Effector CD4-positive, alpha-beta T cell (primary cell): ENCODE measurements at places on chromosomes 3 and 15.
A peak's percentile ranks its signal among the peaks of the same experiment; 100 is the strongest.

DNA sequence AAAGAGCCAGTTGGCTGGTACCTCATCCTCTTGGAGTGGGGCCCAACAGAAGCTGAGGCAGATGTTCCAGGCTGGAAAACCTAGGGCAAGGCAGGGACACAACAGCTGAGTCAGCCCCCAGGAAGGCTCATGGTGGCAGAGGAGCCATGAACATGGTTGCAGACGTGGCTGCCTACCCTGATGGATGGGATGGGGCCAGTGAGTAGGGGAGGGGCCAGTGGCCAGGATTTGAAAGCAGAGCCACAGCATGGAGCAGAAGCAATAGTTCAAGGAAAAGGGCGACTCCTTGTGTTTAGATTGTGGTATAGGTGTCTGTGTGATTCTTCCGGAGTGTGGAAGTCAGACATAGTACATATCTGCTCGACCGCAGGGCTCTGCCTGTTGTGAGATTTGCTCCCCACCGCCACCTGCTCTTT lies 24.2 kb downstream of the PXYLP1 start:
- peak; percentile 16 for DNase-seq

DNA sequence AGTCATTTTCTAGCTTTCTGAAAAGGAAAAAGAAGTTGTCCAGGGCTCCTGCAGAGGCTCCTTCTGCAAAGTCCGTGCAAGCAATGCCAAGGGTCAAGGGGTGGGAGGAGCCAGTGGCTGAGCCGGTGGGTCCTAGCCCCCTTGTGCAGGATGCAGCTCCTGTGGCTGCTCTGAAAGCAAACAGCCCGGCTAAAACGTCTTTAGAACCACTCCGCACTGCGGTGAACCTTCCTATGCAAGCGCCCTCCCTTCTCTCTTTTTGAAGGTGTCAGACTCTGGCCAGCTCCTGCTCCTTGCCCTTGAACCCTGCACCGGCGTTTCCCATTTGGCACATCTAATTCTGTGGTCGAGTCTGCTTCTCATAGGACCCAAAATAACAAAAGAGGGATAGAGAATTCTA lies 183.1 kb downstream of the UACA start:
- no peak for DNase-seq

DNA sequence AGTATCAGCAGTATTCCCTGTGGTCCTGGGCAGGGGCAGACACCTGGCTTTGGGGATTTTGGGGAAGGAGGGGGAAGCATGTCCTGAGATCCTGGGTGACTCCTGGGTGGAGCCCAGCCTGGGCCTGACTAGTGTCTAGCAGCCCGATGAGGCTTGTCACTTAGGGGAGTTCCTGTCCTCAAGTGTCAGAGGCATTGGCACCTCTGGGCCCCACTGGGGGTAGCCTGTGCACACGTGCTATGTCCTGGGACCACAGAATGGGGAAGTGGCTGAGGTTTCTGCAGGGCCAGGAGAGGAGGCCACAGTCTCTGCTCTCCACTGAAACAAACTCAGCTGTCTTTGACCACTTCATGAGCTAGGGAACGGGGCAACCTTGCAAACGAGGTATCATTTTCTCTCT lies 31.5 kb upstream of the ADCY5 start:
- DNase-seq: no peak

- no peak for DNase-seq
Measured at GRCh38 chr15:58918239-58918638, 15.2 kb downstream of the SLTM start.

GRCh38 chr3:43334976-43335375 lies 48.6 kb downstream of the SNRK start:
- DNase-seq: no peak

DNA sequence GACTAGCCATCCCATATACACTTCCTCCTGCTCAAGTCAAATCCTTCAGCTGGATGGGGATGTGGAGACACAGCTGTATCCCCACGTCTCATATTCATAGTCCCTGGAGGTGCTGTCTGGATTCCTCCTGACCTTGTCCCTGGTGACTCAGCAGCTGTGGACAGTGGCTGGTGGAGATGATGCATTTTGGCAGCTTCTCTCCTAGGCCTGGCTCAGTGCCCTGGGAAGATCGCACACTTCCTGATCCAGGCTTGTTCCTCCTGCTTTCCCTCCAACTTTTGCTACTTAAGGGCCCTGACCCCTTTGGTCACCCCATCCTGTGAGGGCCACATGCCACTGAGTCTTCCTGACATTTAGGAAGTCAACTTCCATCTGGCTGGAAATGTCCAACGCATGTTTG lies 44.4 kb downstream of the ADAMTSL3 start:
- DNase-seq: no peak

DNA sequence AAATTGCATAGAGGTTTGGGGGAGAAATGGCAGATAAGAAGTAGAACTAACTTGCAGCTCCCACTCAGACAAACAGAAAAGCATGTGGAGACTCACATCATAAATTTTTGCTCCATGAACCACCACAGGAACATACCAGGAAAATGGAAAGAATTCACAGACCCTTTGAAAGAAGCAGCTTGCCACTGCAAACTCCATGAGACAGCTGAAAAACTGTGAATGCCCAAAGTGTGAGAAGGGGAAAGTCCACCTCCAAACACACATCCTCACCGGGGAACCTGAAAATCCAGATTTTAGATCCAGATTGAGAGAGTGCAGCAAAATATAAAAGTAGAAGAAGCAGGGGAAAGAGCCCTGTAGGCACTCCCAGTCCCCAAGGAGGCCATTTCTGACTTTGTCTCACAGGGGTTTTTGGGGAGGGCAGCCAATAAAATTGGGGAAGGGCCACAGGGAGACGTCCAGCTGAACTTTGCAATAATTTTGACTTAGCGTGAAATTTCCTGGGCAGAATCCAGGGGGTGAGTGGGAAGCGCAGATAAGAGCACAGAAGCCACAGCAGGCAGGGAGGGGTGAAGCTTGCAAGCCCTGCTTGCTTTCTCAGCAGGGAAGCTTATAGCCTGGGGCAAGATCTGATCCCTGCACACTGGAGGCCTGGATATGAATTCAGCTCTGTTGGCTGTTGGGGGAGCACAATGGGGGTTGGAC lies 183.4 kb upstream of the UBE2E2 start:
- no peak for DNase-seq

GRCh38 chr15:64930778-64931371 lies 19.2 kb downstream of the ANKDD1A start:
- DNase-seq: no peak

GRCh38 chr15:68379759-68380290 lies 52.1 kb downstream of the ITGA11 start:
- no peak for DNase-seq

DNA sequence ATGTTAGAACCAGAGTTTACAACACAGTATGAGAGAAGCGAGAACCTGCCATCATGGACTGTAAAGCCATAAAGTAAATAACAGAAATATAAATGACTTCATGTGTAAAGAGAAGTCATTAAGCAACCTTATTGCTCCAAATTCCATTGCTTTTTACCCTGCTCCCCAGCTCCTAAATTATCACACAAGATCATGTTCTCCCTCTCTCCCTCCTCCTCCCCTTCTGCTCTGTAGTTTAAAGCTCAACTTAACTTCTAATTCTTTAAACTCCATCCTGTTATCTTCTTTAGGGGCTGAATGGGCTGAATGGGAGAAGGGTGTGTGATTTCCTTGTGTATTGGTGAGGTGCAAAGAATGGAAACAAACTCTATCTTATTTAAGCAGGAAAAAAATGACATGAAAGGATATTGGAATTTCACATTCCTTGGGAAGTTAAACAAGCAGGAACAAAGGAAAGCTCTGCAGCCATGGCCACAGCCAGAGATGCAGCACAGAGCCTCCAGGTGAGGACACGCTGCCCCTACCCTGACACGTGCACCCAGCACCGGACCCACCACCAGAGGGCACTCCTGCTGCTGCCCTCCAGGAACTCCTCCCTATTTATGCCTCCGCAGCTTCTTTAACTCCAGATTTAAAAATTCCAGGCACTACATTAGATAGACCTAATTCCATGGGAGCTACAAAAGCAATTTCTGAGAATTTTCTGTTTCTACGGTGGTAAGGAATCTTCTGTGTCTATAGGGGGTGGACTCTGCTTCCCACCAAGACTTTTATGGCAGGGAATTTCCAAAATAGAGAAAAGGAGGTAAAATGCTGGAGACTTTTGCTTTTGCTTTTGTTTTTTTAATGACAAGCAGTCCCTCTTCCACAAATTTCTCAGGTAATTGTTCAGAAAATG lies 76.9 kb upstream of the ABI3BP start:
- DNase-seq: peak; percentile 16

DNA sequence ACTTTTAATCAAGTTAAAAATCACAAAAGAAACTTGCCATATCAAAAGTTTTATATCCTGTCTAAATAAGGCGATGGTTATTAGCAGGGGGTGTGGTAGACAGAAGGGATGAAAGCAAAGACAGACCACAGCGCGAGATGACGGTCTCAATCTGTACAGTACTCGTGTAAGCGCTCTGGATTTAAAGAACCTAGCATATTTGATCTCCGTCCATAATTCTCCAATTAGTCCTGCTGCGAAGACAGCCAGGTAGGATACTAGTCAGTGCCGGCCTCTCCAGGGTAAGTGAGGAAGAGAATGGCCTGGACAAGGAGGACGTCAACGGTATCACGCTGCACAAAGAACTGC lies 701 bp downstream of the SGO1 start:
- peak; percentile 3 for DNase-seq

DNA sequence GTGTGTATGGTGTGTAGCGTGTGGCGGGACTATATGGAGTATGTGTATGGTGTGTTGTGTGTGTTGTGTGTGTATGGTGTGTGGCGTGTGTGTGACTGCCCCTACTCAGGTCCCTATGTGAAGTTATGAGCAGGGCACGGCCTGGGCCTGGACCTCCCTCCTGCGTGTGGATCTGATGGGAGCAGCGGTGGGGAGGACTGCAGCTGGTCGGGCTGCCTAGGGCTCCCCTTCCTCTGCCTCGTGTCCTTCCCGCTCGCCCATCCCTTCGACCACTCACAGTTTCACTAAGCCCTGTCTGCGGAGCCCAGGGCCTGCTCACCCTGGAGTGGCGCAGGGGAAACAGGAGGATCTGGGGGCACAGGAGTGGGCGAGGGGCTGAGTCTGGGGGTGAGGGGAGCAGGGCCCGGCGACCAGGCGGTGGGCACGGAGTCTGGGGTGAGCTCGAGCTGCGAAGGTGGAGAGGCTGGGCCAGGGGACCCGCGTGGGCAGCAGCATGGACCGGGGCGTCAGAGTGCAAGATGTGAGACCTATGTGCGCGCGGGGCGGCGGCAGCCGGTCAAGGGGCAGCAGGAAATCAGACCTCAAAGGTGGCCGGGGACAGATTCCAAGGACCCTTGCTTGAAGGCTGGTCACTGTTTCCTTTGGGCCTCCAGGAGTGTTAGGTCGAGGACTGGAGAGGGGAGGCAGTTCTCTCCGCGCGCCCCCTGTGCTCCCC lies 26.6 kb downstream of the GABRA5 start:
- DNase-seq: no peak

GRCh38 chr3:25781145-25781757 lies 2.0 kb downstream of the NGLY1 start:
- no peak for DNase-seq

GRCh38 chr15:90851940-90852339 lies 16.4 kb upstream of the FURIN start:
- DNase-seq: no peak

DNA sequence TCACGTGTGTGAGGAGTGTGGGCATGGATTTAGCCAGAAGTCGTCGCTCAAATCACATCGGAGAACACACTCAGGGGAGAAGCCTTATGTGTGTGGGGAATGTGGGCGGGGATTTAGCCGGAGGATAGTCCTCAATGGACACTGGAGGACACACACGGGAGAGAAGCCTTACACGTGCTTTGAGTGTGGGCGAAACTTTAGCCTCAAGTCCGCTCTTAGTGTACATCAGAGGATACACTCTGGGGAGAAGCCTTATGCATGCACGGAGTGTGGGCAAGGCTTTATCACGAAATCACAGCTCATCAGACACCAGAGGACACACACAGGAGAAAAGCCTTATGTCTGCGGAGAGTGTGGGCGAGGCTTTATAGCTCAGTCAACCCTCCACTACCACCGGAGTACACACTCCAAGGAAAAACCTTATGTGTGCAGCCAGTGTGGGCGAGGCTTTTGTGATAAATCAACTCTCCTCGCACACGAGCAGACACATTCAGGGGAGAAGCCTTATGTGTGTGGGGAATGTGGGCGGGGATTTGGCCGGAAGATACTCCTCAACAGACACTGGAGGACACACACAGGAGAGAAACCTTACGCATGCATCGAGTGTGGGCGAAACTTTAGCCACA lies 28.1 kb downstream of the ZNF589 start:
- no peak for DNase-seq

- no peak for DNase-seq
Measured at GRCh38 chr15:39744334-39745103, 38.1 kb downstream of the FSIP1 start.

- DNase-seq: no peak
Measured at GRCh38 chr3:1852950-1853349, 245.7 kb upstream of the CNTN4 start.

GRCh38 chr15:62391641-62392262 lies 226.7 kb upstream of the C2CD4B start:
- no peak for DNase-seq

DNA sequence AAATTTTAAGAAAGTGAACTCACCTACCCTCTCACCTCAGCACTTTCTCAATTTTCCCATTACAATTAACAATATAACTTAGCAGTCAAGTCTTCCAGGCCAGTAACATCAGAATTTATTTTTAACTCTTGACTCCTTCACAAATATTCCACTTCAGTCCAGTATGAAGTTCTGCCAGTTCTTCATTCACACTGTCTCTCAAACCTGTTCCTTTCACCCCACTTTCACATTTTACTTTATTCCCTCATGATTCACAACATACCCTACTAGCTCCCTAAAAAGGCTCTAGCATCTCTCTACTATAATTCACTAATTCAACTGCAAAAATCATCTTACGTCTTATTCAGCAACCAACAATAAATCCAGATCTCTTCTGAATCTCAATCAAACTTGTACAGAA lies 3.8 kb downstream of the GSK3B start:
- no peak for DNase-seq

DNA sequence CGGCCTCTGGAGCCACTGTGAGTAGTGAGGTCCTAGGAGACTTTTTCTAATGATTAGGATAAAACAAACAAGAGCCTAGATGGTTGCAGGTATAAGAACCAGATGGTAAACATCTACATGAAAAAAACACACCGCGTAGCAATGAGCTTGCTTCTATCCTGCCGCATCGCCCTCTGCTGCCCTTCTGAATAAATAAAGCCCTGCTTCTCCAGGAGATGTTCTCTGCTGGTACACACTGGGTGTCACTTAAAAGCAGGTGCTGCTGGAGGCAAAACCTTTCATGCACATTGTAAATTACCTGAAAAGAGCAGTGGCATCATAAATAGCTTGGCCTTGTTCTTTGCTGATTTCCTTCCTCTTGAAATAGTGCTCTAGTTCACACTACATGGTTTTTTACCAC lies 164.4 kb upstream of the TOPAZ1 start:
- DNase-seq: no peak

DNA sequence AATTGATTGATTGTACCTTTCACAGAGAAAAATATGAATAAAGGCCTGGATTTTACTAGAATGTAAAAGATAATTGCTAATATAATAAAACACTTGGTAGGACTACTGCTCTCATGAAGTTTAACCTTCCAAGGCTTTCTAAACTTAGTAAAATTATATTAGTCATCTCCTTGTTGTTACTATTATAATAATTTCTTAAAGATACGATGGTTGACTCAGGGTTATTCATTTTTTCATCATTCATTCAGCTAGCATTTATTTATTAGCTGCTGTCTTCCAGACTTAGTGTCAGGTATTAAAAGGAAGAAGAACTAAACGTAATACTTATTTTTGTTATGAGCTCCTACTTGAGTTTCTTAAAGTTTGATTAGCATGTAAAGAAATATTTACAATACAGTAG lies 771.6 kb upstream of the NR2F2 start:
- no peak for DNase-seq

- DNase-seq: no peak
Measured at GRCh38 chr3:113261063-113261625, 49.8 kb downstream of the BOC start.

GRCh38 chr15:27583651-27584050 lies 515.5 kb downstream of the OCA2 start:
- DNase-seq: no peak
